ENCODE measurements at places on chromosomes 11 and 22.

DNA sequence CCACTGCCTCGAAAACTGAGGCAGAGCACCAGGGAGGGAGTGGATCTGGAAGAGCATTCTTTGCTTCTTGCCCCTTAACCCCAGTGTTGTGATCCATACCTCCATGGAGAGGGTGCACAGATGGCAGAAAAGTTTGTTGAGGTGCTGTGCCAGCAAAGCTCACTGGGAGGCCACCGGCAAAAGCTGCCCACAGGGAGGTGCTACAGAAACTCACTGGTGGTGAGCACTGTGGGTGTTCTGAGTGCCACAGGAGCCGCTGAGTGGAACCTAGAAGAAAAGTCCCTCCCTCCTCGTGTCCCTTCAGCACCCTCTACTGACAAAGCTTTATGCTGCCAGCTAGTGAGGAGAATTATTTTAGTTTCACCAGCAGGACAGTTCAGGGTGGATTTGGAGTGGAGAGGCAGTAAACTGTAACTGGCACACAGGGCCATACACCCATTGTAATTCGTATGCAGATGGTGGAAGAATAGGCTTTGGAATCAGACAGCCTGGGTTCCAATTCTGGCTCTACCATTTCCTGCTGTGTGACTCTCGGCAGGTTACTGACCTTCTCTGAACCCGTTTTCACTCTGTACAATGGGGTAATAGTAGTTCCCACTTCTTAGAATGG lies 84.6 kb downstream of the SWAP70 start:
- peak; percentile 91 for DNase-seq

GRCh38 chr11:34339149-34340064 lies 18.4 kb downstream of the ABTB2 start:
- peak; percentile 65 for DNase-seq

DNA sequence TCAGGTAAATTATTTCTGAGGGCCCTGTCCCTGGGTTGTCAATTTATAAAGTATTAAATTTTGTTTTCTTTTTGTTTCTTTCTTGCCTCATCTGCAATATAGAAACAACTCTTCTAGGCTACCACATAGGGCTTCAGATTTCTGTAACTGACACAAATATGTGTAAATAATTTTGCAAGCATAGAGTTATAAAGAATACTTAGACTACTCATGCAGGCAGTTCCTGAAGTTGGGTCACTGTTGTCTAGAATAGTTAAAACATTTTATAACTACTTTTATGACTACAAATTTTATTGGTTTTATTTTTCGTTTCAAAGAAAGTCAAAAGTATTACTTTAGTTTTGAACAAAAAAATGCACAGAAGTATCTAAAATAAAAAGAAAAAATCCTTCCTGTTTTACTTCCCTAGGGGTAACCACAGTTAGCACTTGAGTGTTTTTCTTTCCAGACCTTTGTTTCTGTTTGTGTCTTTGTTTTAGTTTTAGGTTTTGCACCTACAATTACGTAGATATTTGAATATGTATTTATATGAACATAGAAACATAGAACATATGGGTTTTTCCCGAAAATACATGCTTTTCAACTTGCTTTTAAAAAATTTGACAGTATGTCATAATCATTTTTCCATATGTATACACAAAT lies 12.4 kb upstream of the TMEM123 start:
- no peak for DNase-seq

GRCh38 chr22:25148149-25148691 lies 51.4 kb upstream of the CRYBB3 start:
- no peak for DNase-seq

GRCh38 chr22:24752088-24752623 lies 22.4 kb downstream of the PIWIL3 start:
- no peak for DNase-seq

- DNase-seq: no peak
Observed at GRCh38 chr11:68709062-68709461, 24.7 kb downstream of the GAL start.

- no peak for DNase-seq
Observed at GRCh38 chr22:46858181-46858771, 95.8 kb downstream of the TBC1D22A start.

- no peak for DNase-seq
Observed at GRCh38 chr11:14144934-14145333, 182.4 kb downstream of the SPON1 start.

DNA sequence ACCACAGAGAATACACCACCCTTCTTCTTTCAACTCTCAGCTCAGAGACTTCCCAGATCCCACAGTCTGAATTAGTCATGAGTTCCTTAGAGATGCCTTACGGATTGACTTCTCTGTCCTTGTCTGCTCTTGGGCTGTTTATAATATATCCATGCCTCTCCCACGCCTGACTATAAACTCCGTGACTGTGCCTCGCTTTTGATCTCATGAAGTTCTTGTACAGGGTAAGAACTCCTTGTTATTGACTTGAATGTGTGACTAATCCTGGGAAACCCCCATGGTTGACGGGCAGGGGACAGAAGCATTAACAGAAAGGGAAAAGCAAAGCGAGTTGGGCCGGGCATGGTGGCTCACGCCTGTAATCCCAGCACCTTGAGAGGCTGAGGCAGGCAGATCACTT lies 62.4 kb upstream of the POU2AF1 start:
- DNase-seq: no peak

- DNase-seq: no peak
Observed at GRCh38 chr22:28867191-28867590, 16.2 kb upstream of the ZNRF3 start.

DNA sequence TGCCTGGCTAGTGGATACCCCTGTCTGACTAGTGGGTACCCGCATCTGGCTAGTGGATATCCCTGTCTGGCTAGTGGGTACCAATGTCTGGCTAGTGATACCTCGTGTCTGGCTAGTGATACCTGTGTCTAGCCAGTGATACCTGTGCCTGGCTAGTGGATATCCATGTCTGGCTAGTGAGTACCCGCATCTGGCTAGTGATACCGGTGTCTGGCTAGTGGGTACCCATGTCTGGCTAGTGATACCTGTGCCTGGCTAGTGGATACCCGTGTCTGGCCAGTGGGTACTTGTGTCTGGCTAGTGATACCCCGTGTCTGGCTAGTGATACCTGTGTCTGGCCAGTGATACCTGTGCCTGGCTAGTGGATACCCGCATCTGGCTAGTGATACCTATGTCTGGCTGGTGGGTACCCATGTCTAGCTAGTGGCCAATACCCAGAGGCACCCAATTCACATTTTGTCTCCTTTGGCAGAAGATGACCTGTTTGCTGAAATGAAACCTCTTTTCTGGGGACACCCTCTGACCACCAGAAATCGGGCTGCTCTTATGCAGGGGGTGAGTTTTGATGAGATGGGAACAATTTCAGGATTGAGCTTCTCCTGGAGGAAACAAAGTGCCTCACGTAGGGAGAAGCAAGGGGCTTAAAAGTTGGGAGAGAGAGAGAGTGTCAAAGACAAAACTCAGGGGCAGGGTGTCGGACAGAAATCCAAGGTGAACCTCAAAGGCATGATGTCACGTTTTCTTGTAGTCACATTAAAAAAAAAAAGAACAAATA lies 63.4 kb downstream of the SMIM38 start:
- no peak for DNase-seq

DNA sequence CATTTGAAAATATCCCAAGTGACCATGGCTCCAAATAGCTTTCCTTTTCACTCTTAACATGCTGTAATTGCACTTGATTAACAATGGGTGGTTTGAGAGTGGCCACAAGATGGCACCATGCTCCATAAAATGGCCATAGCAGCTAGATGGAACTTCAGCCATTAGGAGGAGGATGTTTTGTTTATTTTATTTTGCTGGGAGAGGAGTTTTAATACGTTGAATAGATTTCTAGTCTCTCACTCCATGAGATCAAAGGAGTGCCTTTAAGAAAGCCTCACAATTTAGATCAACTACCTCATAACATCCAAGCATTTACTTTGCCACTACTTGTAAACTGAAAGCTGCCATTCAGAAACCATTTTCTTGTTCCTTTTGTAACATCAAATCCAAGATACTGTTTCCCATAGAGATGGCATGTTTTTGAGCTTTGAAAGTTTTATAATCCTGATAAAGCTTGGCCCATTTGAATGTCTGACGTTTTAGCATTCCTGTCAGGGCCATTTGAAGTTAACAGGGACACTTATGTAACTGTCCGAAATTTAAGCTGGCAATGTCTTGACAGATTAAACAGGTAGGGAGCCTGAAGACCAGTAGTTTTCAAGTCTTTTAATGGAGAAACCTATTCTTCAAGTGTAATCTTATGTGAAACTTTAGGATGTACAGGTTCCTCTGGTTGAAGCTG lies 4.7 kb downstream of the FEN1 start:
- peak; percentile 77 for DNase-seq

GRCh38 chr11:85299258-85299942 lies 327.7 kb downstream of the DLG2 start:
- DNase-seq: peak; percentile 33

DNA sequence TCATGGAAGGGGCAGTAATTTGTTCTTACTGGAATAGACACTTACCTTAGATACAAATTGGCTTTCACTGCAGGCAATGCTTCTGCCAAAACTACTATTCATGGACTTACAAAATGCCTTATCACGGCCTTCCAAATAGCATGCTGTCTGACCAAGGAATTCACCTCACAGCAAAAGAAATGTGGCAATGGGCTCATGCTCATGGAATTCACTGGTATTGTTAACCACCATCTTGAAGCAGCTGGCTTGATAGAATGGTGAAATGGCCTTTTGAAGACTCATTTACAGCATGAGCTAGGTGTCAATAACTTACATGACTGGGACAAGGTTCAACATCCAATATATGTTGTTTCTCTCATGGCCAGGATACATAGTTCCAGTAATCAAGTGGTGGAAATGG lies 21.9 kb downstream of the OR5B21 start:
- DNase-seq: no peak

- DNase-seq: no peak
Observed at GRCh38 chr11:124190298-124191139, 7.4 kb downstream of the OR10D3 start.

- peak; percentile 43 for DNase-seq
Observed at GRCh38 chr22:27987557-27987956, 68.5 kb upstream of the PITPNB start.

GRCh38 chr11:5178046-5178837 lies 22.2 kb downstream of the OR51V1 start:
- DNase-seq: no peak

- peak; percentile 72 for DNase-seq
Observed at GRCh38 chr22:30453731-30454510, 17.9 kb downstream of the SEC14L3 start.

DNA sequence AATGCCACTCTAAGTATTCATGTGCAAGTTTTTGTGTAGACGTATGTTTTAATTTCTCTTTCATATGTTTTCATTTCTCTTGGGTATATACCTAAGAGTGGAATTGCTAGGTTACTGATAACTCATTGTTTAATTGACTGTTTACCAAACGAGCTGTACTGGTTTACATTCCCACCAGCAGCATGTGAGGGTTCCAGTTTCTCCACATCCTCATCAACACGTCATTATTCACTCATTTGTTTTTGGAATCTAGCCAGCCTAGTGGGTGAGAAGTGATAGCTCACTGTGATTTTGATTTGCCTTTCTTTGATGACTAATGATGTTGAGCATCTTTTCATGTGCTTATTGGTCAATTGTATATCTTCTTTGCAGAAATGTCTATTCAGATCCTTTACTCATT lies 4.0 kb downstream of the ANKRD13D start:
- no peak for DNase-seq

DNA sequence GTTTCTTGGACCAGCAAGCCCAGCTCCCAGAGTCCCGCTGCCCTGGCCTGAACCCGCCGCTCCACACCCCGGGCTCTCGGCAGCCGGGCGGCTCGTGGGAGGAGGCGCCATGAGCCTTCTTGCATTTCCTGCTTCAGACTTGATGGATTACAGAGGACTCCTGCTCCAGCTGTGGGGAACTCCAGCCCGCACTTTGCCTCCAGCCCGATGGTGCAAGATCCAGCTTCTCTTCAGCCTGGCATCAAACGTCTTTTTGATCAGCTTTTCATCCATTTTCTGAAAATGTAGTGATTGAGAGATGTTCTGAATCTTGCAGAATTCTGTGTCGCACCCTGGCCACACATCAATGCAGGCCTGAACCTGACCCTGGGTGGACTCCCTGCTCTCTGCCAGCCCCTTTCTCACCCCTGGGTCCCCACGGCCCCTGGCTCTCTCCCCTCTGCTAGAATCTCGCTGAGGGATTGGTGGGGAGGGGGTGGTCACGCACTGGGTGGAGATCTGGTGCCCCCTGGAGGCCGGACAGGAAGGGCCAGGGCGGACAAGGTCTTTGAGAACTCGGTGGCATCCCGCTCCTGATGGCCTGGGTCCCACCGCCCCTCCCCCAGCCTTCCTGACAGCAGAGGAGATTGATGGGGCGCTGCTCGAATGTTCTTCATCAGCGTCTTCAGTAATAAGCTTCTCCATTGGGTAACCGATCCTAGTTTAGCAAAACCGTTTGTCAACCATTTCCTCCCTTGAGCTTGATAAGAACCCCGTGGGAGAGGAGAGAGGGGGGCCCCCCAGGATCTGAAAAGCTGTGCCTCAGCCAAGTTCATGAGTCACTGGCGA lies 12.1 kb upstream of the NFAM1 start:
- peak; percentile 82 for DNase-seq

GRCh38 chr11:32420937-32421901 lies 14.1 kb downstream of the WT1 start:
- peak; percentile 97 for DNase-seq

DNA sequence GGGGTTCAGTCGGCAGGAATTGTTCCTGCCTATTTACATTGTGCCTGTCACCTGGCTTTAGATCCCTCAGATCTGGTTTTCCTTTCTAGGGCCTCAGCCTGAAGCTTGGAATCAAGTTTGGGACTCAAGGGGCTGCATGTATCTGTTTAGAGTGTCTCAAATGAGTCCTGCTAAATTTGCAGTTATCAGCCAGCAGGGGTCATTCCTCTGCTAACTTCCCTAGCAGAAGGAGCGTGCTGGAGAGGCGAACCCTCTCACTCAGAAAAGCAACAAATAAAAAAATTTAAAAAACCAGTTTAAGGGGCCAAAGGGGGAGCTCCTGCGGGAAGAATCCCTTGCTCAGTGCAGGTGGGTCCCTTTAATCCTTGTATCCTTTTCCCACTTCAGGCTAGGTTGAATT lies 1220.2 kb downstream of the JRKL start:
- peak; percentile 8 for DNase-seq

- no peak for DNase-seq
Observed at GRCh38 chr22:47112994-47113852, 350.8 kb downstream of the TBC1D22A start.

- DNase-seq: no peak
Observed at GRCh38 chr11:28838741-28839140, 730.6 kb downstream of the METTL15 start.

GRCh38 chr11:70112017-70112434 lies 33.9 kb downstream of the ANO1 start:
- no peak for DNase-seq

GRCh38 chr11:126354631-126355323 lies 709 bp upstream of the ST3GAL4 start:
- DNase-seq: no peak

- DNase-seq: no peak
Observed at GRCh38 chr11:5992150-5992549, 5.4 kb upstream of the OR52L1 start.
